ENCODE measurements at places on chromosomes 16 and 17.

DNA sequence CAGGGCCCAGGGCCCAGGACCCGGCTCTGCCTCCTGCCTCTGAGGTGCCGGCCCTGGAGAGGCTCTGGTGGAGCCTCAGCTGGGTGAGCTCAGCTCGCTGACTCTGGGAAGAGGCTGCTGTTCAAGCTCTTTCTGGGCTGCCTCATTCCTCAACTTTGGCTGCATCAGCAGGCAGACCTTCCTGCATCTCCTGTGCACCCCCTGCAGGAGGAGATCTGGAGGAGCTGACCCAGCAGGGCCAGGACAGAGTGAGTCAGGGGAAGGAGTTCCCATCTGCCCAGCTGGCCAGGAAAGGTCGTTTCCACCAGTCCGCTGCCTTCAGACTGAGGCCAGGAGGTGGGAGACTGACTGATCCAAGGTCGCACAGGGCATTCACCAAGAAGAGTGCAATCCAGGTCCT, 10.7 kb downstream of the CRHR1 start:
- no peak for DNase-seq

GRCh38 chr17:71217769-71218168, 903.1 kb upstream of the SOX9 start:
- DNase-seq = no peak

DNA sequence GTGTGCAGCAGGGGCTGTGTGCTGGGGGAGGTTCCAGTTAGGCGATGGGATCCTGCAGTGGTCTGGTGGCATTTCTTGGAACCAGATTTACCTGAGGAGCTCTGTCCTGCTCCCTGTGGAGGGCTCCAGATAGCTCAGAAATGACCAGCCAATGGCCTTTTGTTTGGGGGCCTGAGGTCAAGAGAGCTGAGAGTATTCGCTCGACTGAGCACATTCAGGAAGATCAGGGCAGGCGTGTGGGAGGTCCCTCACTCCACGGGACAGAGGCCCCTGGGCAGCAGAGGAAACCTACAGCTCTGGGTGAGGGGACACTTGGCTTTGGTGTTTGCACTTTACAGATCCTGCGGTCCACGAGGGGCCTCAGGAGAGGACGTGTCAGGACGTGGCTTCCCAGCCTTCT, 18.2 kb downstream of the DEF8 start:
- no peak for DNase-seq

DNA sequence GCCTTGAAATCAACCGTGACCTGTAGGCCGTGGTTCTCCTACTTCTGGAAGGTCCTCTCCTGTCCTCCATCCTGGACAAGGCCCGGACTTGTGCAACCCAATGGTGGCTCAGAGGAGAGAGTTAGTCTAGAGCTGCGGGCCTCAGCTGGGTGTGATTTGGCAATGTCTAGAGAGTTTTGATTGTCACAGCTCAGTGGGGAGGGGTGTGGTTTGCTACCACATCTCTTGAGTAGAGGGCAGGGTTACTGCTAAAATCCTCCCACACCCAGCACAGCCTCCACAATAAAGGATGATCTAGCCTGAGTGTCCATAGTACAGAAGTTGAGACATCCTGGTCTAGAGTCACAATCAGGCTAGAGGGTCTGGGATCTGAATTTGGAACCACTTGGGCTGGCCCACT, 40.3 kb downstream of the MYH13 start:
- no peak for DNase-seq

- DNase-seq = no peak
Observed at GRCh38 chr16:16052916-16053315, 103.5 kb downstream of the ABCC1 start.

DNA sequence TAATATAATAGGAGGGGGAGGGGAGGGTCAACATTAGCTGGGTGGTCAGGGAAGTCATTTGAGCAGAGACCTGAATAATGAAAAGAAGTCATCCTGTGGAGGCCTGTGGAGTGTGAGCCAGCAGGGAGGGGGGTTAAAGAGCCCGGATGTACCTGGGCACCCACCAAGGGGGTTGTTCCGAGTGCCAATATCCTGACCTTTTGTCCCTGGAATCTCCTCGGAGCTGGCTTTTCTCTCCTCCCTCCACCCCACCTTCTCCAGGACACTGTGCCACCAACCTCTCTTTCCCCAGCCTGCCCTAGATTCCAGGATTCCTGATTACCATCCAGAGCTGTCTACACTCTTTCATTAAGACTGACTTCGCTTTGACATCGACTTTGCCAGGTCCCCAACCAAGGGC, 6.2 kb downstream of the SHBG start:
- no peak for DNase-seq

DNA sequence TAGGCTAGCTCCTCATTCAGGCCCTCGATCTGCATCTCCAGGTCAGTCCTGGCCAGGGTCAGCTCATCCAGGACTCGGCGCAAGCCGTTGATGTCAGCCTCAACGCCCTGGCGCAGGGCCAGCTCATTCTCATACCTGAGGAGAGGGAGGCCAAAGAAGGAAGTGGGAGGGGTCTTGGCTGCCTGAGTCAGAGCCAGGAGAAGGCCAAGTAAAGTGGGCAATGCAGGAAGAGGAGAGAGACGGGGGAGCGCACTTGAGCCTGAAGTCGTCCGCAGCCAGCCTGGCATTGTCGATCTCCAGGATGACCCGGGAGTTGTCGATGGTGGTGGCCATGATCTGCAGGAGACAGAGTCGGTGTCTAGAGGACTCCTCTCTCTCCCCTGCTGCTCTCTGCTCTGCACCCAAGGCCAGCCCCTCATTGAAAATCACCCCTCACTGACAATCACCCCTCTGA, 1.8 kb downstream of the KRT15 start:
- DNase-seq = no peak

DNA sequence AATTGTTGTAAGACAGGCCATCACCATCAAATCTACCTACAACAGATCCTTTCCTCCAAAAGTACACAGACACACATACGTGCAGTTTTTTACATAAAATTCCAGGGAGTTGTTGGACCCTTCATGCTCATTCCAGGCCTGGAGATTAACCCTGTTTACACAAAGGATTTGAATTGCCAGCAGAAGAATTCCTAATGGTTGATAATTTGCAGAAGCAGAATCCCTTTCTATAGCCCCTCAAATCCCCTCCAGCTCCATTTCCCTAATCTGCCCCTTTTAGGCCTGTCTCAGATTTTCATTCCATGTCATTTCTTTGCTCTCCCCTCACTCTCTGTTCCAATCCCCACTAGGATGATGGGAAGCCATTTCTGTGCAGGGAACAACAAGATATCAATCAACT, 102.9 kb upstream of the TOX3 start:
- no peak for DNase-seq

- DNase-seq = no peak
Observed at GRCh38 chr16:26802965-26803364, 263.8 kb upstream of the C16orf82 start.

- DNase-seq = no peak
Observed at GRCh38 chr16:27226476-27226875, 23.1 kb downstream of the KDM8 start.

DNA sequence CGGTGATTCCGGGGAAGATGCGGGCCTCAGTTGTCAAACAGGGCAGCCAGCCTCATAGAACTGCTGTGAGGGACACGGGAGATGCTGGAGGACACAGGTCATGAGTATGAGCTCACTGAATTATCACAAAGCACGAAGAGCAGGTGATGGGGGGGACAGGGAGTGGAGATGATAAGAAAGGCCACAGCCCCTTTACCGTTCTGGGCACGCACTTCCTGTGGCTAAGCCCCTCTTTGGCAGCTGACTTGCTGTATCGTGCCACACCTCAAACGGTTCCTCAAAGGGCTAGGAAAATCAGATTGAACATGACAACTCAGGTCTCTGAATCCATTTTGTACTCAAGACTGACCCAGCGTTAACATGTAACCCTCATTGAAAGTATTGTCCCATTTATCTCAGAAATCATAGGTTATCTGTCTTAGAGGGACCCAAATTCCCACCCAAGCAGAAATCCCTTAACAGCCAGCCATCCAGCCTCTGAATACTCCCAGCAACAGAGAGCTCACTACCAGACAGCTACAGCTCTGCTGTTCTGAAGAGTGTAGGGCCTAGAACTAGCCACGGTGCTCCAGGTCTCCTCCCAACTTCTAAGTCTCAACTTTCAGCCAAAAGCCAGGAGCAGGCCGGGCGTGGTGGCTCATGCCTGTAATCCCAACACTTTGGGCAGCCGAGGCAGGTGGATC, 5.0 kb upstream of the SRL start:
- DNase-seq = peak; percentile 43

DNA sequence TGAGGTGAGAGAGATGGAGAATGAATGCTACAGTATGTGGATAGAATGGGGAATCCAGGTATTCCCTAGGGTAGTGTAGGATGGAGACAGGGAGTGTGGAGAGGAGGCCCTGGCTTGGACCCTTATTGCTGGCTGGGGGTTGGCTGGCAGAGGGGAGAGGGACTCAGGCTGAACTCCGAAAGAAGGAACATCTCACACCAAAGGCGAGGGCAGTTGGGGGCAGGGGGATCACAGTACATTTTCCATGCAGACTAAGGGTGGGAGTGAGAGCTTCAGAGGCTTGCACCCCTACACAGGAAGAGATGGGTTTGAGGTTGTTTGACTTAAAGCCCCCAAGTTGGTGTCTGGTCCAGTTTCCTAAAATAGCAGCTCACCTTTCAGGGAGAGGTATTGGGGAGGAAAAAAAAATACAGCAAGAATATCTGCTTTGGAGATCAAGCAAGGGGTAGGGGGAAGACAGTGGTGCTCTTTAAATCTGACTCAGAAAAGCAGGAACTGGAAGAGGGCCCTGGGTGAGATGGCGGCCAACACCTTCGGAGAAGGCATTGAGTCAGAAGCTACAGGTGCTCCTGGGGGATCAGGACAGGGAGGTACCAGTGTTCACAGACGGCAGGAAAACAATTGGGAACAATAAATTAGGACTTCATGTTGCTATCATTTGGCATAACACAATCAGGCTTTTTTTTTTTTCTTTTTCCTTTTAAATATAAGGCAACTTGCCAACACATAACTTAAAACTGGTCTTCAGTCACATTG, 12.4 kb downstream of the TRAF4 start:
- DNase-seq = no peak

DNA sequence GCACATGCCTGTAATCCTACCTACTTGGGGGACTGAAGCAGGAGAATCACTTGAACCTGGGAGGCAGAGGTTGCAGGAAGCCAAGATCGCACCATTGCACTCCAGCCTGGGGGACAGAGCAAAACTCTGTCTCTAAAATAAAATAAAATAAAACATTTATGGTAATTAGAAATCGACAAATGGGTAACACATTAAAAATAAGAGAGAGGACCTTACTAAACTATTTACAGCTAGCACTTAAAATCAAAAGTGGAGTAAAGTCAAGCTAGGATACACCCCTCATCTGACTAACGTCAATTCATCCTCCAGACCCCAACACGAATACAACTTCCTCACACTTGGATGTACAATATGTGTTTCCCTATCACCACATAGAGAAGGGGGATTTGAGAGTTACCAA, 27.8 kb upstream of the RHOT1 start:
- DNase-seq = peak; percentile 49

- DNase-seq = no peak
Observed at GRCh38 chr17:63452046-63452961, 6.2 kb upstream of the CYB561 start.

GRCh38 chr17:7688808-7689316, 585 bp downstream of the WRAP53 start:
- no peak for DNase-seq

All from KBM-7 (cell line).